Activated T-cell treated with anti-CD3 and anti-CD28 coated beads for 48 hours (primary cell): ENCODE measurements at places on chromosomes 1 and 21.

GRCh38 chr1:17877896-17878295 lies 122.8 kb downstream of the ACTL8 start:
- no peak for DNase-seq

GRCh38 chr1:228059634-228060457 lies 22.7 kb upstream of the ARF1 start:
- peak; percentile 82 for DNase-seq

- DNase-seq = no peak
Measured at GRCh38 chr1:116002781-116003420, 26.6 kb downstream of the SLC22A15 start.

- peak; percentile 41 for DNase-seq
Measured at GRCh38 chr1:215567491-215568298, 591 bp downstream of the KCTD3 start.

- DNase-seq = no peak
Measured at GRCh38 chr1:107879927-107880326, 85.1 kb downstream of the VAV3 start.

GRCh38 chr1:68975212-68975933 lies 478.5 kb upstream of the DEPDC1 start:
- no peak for DNase-seq

- no peak for DNase-seq
Measured at GRCh38 chr1:82279241-82279640, 478.5 kb downstream of the ADGRL2 start.

DNA sequence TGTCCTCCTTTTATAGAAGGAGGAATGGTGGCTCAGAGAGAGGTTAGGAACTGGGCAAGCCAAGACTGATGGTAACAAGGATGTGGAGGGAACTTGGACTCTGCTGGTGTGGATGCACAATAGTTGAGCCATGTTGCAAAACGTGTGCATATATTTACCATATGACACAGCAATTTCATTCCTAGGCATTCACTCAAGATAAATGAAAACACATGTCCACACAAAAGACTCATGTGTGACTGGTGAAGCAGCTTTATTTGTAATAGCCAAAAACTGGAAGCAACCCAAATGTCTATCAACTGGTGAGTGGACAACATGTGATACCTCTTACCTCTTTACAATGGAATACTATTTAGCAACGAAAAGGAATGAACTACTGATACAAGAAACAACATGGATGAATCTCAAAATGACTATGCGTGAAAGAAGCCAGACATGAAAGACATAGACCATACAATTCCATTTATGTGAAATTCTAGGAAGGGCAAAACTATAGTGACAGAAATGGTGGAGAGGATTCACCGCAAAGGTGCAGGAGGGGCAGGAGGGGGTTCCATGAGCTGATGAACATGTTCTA lies 36.2 kb downstream of the CAMK2N1 start:
- no peak for DNase-seq

GRCh38 chr1:161214369-161214768 lies 726 bp upstream of the FCER1G start:
- DNase-seq = no peak

DNA sequence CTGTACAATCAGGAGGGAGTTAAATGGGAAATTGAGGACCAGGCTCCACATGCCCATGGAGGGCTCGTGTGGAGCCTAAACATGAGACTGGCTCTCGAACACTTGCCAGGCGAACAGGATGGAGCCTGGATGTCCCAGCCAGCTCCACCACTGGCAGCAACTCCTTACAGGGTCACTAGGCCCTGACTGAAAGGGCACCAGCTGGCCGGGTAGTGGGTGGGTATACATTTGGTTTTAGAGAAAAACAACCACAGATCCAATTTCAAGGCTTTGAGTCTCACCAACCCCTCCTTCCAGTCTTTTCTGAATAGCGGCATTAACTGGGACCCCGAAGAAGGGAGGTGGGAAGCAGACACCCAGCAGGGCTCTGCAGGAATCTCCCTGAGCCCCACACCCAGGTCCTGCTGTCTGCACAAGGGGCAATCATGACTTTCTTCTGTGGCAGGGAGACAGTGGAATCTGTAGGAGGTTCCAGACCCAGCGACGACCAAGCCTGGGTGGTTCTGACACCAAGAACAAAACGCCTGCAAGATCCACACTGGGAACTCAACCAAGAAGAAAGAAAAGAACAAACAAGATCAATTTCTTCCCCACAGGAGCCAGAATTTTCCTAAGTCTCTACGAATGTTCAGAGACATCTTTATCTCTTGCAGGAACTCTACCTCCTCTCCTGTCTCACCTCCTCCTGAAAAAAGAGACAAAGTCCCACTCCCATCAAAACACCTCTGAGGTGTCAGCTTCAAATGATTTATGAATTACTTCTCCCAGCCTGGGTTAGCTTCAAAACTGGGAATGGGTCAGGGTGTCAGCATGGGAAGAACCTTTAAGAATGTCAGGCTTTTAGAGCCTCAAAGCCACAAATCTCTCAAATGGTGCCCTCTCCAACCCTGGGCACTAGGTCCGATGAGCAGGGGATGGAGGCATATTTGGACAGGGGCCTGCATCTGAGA lies 26.5 kb upstream of the SRP9 start:
- DNase-seq = no peak

GRCh38 chr1:209710093-209710492 lies 5.4 kb downstream of the HSD11B1 start:
- DNase-seq = no peak

- DNase-seq = no peak
Measured at GRCh38 chr1:16644193-16644481, 22.6 kb downstream of the RNU1-3 start.

DNA sequence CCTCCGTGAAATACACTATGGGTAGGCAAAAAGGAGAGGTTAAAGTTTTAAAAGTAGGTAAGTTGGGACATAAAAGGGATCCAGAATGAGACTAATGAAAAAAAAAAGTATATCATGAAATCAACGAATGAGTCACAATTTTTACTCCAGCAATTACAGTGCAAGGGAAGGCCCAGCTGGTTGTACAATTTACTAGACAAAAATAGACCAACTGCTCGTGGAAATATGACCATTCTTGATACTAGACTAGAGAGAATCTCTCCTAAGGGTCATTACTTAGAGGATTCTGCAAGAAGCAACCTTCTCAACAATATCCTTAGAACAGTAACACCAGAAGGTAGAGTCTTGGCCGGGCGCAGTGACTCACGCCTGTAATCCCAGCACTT lies 55.1 kb upstream of the EFHD2 start:
- no peak for DNase-seq

DNA sequence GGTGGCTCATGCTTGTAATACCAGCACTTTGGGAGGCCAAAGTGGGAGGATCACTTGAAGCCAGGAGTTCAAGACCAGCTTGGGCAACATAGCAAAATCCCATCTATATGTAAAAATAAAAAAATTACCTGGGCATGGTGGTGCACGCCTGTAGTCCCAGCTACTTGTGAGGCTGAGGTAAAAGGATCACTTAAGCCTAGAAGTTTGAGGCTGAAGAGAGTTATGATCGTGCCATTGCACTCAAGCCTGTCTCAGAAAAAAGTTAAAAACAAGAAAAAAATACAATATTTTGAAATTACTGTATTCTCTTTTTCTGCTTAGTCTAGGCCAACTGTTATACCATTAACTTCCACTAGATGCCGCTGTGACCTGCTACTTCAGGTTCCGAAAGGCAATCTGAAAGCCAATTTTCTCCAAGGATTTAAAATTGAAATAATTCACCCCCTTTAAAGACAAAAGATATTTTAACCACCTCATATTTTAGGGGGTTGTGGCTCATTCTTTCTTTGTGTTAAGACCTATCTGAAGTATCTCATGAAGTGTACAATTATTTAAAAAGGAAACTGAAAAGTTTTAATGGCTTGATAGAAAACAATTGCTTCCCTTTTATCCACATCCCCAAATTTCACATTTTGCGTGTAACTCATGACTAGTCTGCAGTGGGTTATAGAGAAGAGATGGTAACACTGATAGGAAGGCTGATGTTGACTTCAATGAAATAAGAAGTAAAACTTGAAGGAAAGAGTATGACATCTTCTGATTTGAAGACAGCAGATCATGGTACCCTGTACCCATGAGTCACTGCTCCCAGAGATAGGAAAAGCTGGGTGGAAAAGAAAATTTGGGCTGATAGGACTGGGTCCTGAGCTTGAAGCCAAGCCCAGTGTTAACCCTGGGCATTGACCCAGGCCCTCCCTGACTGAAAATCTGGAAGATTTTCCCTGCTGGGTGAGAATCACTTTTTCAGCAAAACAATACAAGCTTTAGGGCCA lies 24.4 kb upstream of the CLDN14 start:
- no peak for DNase-seq

DNA sequence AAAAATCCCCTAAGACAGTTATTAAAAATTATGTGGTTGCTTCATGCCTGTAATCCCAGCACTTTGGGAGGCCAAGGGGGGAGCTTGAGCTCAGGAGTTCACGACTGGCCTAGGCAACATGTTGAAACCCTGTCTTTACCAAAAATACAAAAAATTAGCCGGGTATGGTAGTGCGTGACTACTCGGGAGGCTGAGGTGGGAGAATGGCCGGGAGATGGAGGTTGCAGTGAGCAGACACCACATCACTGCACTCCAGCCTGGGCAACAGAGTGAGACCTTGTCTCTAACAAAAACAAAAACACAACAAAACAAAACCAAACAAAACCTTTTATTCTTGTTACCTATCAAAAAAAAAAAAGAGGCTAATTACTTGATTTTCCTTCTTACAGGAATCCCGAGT lies 2.1 kb downstream of the ELK4 start:
- DNase-seq = no peak

DNA sequence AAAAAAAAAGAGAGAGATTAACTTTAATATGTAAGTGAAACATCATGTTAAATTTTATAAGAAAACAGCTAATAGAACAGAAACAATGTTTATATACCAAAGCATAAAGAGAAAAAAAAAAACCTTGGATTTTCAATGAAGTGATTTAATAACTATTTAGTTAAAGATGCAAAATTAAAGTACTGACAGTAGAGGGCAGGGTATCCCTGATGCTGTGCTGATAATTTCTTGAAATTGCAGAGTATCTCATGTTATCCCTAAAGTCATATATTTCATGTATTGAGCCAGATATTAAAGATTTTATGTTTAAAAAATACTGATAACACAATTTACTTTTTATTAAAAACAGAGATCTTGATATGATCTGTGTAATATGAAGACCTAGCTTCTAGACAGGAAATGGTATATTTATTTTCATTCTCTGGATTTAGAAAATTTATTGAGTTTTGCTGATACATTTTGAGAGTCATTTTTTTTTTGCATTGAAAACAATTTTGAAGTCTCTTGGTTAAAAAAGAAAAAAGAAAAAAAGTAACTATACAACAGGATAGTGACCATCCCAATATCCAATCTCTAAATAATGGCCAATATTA lies 273.2 kb downstream of the USP25 start:
- DNase-seq = no peak

DNA sequence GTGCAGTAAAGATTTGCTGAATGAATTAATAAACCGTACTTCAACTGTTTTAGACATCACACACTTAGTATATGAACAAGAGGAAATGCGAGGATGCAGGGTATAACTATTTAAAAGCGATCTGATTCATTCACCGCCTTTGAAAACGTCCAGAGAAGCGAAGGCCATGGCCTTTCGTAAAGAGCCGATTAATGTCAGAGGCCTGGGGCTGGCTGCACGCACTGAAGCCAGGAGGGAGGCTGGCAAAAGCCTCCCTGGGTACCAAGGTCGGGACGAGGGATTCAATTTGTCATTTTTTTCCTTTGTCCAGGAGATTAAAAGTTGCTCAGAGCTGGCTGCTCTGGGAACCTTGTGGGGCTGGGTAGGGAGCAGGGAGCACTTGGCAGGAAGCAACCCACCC lies 307.4 kb downstream of the NPHP4 start:
- DNase-seq = no peak

DNA sequence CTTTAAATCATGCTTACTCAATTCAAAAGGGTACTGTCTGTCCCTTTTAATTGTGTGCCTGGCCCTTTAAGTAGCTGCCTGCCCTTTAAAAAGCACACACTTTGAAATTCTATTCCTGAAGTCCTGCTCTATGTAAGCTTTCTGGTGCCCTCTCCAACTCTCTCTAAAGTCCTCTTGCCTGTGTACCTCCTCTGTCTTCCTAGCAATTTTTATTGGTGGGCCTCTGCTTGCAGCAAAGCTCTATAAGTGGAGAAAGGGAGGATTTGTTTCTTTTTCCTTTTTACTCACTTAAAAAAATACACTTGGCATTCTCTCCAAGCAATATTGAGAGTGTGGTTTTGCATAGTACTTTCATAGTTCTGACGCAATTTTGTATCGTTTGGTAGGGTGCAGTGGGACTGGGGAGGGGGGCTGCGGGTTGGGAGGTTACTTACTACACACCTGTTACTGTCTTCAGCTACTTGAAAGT lies 135.4 kb downstream of the LMO4 start:
- DNase-seq = no peak

GRCh38 chr1:221477252-221477651 lies 264.6 kb downstream of the DUSP10 start:
- no peak for DNase-seq

DNA sequence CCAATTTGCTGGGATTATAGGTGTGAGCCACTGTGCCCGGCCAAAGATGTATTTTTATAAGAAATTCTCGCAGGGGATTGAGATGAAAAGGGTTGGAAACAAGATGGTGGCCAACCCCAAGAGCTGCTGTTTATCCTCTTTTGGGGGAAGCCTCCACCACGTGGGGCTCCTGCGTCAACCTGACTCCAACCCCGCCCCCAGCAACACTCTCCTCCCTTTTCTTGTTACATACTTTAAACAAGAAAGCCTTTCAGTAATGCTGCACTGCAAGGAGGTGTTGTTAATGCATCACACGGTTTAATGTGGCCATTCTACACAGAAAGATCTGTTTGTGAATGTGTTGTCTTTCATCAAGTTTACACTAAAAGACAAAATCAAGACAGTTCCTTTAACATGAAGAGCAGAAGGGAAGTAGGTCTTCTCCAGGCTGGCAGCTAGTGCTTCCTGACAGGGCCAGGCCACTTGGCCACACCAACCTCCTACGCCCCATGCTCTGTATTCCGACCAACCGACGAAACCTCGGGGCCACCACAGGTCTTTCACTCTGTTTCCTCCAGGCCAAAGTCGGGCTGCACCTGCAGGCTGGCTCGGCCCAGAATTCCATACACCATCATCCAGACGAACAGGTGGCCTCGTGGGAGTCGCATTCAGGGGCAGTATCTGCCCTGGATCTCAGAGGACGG lies 25.9 kb downstream of the C2CD2 start:
- no peak for DNase-seq

- no peak for DNase-seq
Measured at GRCh38 chr1:114333690-114334089, 177.3 kb downstream of the TRIM33 start.

DNA sequence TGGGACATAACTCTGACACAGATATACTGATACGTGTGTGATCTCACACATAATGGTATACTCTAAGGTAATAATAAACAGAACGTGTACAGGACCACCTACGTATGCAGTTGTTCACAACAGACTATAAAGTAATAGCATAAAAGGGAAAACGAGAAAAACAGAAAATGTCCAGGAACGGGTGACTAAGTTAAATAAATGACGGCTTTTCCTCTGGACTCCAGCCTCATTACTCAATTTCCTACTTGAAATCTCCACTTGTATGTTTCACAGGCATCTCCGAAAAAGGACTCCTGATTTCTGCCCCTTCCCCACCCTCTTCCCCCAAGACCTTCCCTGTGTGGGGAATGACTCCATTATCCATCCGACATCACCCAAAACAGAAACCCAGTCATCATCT lies 95.1 kb downstream of the JAK1 start:
- no peak for DNase-seq
